ENCODE measurements at places on chromosomes 16 and 17.

DNA sequence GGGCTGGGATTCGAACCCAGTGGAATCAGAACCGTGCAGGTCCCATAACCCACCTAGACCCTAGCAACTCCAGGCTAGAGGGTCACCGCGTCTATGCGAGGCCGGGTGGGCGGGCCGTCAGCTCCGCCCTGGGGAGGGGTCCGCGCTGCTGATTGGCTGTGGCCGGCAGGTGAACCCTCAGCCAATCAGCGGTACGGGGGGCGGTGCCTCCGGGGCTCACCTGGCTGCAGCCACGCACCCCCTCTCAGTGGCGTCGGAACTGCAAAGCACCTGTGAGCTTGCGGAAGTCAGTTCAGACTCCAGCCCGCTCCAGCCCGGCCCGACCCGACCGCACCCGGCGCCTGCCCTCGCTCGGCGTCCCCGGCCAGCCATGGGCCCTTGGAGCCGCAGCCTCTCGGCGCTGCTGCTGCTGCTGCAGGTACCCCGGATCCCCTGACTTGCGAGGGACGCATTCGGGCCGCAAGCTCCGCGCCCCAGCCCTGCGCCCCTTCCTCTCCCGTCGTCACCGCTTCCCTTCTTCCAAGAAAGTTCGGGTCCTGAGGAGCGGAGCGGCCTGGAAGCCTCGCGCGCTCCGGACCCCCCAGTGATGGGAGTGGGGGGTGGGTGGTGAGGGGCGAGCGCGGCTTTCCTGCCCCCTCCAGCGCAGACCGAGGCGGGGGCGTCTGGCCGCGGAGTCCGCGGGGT, at the start of gene CDH1:
TSS of gene CDH1 (plus strand) at position 247 of the 684 bp plus-strand sequence. CDS start at position 371, 124 bp downstream.
- DNase-seq = no peak

DNA sequence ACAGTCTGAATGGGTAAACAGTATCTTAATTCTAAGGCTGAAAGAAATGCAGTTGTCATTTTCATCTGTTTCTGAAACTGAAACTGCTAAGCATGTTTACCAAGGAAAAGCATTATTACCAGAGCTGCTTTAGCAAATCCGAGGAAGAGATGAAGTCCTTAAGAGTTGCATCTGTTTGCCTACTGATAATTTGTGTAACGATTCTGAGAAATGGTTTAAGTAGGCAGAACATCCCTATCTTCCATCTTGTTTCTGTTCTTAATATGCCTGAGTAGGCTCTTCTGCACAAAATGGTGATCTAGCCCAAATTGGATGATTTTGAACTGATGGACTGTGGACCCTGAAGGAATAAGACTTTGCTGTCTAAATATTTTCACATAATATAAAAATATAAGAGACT, 34.9 kb downstream of the NUP93 start:
- no peak for DNase-seq

- DNase-seq = no peak
These were observed 127.1 kb upstream of the HS3ST3A1 start for GRCh38 chr17:13728781-13729180.

DNA sequence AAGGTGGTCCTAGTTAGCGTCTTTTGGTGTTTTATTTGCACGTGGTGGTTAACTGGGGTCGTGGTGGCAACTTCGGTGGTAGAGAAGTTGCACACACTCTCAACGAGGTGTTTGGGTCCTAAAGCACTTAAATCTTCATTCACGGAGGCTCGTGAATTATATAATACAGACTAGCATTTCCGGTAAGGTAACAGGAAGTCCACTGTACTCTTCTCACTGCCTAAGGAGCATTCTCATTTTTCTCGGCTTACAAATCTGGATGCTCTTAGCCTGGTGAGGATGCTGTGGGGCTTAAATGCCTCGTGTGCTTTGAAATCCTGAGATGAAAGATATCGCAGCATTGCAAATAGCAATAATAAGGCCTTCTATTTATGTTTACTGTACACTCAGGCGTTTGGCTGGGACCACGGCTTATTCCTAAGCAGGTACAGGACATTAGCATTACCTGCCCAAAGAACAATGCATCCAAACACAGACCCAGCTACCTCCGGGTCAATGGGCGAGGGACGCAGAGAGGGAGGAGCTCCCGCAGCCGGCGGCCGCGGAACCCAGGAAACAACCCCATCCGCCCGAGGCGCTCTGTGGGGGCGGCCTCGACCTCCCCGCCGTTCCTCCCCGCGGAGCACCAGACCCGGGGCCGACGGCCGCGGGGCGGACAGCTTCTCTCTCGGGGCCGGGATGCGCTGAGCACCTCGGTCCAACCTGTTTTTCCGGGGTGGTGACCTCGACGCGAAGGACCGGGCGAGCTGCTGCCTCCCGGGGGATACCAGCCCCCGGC, 856 bp downstream of the DNAJA2 start:
- DNase-seq = no peak

- DNase-seq = no peak
These were observed 6.7 kb downstream of the CLUH start for GRCh38 chr17:2704890-2705248.
